ENCODE measurements at places on chromosomes 5 and 9.

DNA sequence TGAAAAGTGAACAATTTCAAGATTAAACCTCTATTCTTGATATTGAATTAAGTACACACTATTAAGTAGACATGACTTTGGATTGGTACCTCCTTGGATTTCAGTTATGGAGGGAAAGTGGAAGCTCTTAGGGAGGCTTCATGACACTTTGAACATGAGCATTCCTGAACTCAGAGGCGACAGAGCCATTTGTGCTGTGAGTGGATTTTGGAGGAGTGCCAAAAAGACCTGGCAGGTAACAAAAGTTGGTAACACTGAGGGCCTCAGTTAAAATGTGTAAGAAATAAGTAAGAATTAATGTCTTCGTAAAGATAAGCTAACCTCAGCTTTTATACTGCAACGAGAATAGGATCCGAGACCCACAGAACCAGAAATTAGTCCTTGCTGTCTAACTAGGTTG is 356.7 kb downstream of the ARRDC3 start:
- DNase-seq, result no peak

GRCh38 chr9:17829812-17830385 is 251.0 kb downstream of the SH3GL2 start:
- DNase-seq, result no peak

DNA sequence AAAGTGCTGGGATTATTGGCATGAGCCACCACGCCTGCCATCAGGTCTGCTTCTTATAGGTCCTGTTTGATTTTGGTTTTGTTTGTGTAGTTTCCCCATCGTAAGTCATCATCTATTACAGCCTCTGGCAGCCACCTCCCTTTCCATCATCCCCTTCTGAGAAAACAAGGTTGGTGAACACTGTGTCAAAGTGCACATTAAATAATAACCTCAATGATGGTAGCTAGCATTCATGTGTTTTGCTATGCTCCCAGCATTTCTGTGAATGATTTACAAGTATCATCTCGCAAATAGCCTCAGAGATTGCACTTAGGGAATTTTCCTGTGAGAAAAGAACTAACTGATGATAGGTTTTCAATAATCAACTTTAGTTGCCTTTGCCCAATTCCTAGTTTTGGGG is 9.9 kb downstream of the PRUNE2 start:
- DNase-seq, result no peak

- no peak for DNase-seq
Measured at GRCh38 chr9:95381221-95381620, 63.7 kb upstream of the FANCC start.

DNA sequence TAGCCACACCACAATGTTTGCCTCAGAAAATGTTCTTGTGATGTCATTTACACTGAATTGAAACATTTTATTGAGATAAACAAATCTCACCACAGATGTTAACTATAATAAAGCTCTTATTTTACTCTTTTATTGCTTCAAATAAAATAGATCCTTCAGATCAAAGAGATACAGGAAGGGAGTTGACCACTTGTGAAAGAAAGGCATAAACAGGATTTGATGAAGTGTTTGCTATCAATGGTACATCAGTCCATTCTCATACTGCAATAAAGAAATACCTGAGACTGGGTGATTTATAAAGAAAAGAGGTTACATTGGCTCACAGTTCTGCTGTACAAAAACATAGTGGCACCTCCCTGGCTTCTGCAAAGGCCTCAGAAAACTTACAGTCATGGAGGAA is 40.2 kb upstream of the OR13F1 start:
- no peak for DNase-seq

DNA sequence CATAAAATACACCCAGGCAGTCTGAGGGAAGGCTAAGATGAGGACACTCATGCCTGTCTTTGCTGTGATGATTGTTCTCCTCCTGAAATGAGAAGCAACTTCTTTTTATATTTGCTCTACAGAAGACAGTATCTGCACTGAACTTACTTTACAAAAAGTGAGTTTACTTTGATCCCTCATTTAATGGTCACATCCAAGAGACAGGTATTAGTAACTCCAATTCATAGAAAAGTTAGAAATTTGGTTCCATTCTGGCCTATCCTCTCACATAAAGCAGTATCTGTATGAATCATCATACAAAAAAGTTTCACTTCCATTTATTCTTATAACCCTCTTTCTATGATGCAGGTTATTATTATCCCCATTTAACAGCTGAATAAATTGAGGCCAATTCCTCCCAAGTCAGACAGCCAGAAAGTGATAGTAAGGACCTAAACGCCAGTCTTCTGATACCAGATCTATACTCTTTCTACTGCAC is 15.2 kb downstream of the TSTD2 start:
- no peak for DNase-seq

- DNase-seq, result no peak
Measured at GRCh38 chr9:110033869-110034268, 174.1 kb downstream of the C9orf152 start.

DNA sequence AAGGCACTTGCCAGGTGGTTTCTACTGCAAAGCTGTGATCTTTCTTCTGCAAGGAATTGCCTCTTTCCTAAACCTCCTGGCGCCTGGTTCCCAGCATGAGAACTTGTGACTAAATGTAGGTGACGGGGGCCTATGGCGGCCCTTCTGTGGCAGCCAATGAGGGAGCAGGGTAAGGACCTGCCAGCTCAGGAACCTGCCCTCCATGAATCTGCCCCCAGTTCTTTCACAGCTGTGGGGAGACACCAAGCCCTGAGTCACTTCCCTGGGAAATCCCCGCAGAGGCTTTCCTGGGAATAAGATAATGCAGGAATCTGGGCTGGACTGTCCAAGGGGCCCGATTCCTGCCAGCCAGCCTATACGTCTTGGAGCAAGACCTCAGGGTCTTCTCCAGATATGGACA is 56.7 kb upstream of the CTNNA1 start:
- DNase-seq, result no peak

DNA sequence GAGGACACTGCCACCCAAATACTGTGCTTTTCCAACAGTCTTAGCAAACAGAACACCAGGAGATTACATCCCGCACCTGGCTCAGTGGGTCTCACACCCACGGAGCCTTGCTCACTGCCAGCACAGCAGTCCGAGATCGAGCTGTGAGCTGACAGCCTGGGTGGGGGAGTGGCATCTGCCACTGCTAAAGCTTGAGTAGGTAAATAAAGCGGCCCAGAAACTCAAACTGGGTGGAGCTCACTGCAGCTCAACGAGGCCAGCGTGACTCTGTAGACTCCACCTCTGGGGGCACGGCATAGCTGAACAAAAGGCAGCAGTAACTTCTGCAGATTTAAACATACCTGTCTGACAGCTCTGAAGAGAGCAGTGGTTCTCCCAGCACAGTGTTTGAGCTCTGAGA is 28.8 kb downstream of the EPB41L4A start:
- DNase-seq, result no peak

- DNase-seq, result no peak
Measured at GRCh38 chr5:15850536-15850935, 329.1 kb downstream of the MARCHF11 start.

GRCh38 chr5:142683881-142684505 is 1.9 kb downstream of the FGF1 start:
- no peak for DNase-seq

DNA sequence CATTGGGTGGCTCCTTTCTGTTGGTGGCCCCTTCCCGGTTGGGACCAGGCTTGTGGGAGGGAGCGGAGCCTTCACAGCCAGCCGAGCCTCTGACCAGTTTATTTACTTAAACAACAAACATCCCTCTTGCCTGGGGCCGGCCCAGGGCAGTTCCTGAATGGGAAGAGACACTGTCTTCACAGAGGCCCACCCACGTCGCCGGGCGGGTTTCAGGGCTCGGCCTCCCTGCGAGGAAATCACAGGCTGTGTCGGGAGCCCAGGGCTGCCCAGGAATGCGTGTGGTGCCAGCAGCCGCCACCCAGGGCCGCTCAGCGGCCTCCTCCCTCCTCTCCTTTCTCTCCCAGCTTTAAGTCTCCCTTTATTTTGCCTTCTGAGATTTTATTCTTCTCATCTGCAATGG is 132.5 kb downstream of the HSD17B3 start:
- peak; percentile 35 for DNase-seq

DNA sequence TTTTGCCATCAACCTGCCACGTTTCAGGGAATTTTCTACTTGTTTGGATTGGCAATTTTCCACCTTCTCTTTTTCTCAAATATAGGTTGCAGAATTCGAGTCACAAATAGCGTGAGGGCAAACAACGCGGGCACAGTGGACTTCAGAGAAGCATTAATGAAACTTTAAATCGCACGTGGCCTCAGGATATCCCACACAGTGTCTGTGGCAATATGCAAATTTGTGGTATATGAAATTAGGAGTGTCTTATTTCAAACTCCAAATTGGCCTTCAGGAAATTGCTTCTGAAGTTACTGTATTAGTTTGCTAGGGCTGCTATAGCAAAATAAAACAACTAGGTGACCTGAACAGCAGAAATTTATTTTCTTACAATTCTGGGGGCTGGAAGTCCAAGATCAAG is 91.2 kb downstream of the MTRR start:
- no peak for DNase-seq

GRCh38 chr5:96942911-96943310 is 7.0 kb downstream of the LNPEP start:
- DNase-seq, result no peak

GRCh38 chr9:76415154-76415553 is 20.9 kb upstream of the RFK start:
- no peak for DNase-seq

DNA sequence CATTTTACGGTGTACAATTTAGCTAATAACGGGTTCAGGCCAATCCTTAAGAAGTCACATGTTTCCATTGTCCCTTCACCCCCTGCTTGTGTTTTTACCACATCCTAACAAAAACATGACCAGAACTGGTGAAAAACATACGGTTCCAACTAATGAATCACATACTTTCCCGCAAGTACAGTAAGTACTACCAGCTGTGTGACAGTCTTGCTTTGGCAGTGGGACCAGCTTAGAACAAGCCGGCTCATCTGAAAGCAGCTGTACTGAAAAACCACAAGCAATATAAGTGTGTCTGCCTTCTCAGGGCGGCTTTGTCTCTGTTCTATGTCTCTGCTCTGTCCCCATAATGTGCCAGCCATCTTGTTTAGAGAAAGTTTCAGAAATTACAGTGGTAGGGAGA is 242.5 kb downstream of the BNC2 start:
- DNase-seq, result no peak

GRCh38 chr5:178107756-178108310 is 5.5 kb upstream of the N4BP3 start:
- no peak for DNase-seq
